ENCODE measurements at places on chromosomes 1 and 21.

DNA sequence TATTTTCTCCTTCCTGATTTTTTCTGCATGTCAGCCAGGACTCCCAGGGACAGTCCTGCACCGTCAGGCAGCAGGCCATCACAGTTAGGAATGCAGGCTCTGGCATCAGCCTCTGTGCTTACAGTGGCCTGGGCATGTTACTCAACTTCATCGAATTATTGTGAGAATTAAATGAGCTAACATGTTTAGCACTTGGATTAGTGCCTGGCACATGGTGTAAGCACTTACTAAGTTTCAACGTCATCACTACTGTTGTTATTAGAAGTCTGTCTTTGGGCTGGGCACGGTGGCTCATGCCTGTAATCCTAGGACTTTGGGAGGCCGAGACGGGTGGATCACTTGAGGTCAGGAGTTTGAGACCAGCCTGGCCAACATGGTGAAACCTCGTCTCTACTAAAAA is 45.1 kb downstream of the SCCPDH start:
- peak; percentile 93 for DNase-seq

DNA sequence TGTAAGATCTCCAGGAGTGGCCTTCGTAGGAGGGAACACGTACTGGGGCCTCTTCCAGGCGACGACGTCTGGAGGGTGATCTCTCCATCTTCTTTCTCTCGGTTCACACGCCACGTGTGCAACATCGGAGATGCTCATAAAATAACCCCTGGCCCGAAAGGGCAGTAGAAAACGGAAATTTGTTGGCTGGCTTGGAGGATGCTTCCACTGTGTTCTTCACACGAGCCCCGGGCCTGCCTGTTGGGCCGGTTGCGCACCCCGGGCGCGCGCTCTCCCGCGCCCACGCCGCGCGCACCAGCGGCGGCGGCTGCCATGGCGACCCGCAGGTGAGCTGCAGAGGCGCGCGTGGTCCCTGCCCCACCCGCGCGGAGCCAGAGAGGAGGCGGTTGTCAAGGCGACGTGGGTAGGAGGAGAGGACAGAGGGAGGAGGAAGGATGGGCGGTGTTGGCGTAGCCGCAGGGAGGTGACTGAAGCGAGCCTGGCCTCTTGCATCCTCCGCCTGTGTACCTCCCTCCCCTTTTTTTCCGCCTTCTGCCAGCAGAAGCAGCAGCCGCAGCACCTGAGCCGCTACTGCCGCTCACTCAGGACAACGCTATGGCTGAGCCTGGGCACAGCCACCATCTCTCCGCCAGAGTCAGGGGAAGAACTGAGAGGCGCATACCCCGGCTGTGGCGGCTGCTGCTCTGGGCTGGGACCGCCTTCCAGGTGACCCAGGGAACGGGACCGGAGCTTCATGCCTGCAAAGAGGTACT is at the start of gene ELAPOR1:
Gene ELAPOR1, plus strand, starts transcription at position 526 of the 752 bp plus-strand sequence. Its CDS starts 69 bp downstream, at position 595.
- DNase-seq, result no peak

- no peak for DNase-seq
Observed at GRCh38 chr1:171220581-171221054, 27.7 kb upstream of the FMO1 start.

GRCh38 chr21:29342363-29342957 is 43.7 kb downstream of the BACH1 start:
- DNase-seq, result peak; percentile 88
